Astrocyte of the cerebellum (primary cell): ENCODE measurements at places on chromosomes 2 and 18.
A peak's percentile ranks its signal among the peaks of the same experiment; 100 is the strongest.

- no peak for DNase-seq
These were observed 186.0 kb downstream of the AFF3 start for GRCh38 chr2:99956232-99957030.

GRCh38 chr2:128091726-128092080, 703 bp downstream of the UGGT1 start:
- no peak for DNase-seq

GRCh38 chr2:65390134-65390533, 42.3 kb downstream of the SPRED2 start:
- no peak for DNase-seq

- no peak for DNase-seq
These were observed 21.6 kb downstream of the EPAS1 start for GRCh38 chr2:46318579-46319460.

DNA sequence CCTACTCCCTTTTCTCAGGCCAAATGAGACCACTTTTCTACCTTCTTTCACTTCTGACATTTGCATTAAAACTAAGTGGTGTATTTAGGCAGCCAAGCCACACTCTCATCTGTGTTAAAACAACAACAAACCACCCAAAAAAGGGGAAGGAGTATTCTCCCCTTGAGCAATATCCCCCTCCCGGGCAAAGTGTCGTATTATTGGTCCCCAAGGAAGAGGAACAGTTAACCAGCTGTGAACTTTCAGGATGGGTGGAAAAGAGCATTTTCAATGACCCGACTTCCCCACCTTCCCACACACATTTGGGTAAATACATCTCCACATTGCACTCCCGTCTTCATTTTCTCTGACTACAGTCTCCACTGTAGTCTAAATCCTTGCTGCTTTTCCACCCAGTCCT, 44.3 kb downstream of the FEZ2 start:
- DNase-seq: no peak

- DNase-seq: no peak
These were observed 430.0 kb downstream of the ZNF516 start for GRCh38 chr18:76064998-76065397.

DNA sequence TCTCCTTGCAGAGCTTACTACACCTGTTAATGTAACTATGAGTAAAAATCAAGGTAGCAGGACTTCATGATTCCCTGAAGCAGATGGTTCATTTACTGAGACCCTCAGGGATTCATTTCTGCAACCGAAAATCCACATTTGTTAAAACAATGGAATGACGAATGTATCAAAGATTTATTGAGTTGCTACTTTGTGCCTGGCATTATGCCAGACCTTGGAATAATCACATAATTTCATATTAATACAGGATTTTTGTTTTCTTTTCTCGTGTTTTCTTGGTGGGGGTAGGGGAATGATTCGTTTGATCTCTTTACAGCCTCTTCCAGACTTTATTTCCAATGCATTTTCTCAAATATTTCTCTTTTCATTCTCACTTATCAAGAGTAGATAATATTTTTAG, 8.9 kb upstream of the KIF5C start:
- DNase-seq: no peak

- DNase-seq: no peak
These were observed 241.6 kb downstream of the PIK3C3 start for GRCh38 chr18:42196651-42197050.

DNA sequence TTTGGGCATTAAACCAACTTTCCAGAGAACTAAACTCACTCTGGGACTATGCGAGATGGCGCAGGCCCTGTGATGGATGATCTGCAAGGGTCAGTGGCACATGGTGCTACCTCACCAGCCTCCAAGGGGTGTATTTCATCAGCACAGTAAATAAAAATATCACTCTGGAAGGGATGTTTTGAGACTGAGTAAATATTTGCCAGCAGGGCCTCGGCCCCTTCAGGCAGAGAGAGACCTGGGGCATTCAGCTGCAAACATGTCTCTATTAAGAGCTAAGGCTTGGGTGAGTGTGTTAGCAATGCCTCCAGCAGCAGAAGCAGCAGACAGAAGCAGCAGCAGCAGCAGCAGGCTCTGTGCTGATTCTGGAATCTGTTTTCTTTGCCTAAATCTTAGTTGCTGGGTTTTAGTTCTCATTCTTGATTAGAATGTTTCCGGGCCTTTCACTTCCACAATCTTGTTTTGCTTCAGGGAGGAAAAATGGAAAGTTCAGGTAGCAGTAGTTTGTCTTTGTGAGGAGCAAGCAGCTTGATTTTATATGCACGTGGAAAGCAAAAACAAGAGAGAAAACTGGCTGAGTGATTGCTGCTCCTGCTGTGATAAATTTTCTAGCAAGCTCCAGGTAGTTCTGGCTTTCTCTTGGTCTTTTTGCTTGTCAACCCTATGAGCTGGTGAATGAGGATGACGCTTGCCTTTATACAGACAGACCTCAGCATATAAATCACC, 18.6 kb downstream of the ADCYAP1 start:
- DNase-seq: no peak

DNA sequence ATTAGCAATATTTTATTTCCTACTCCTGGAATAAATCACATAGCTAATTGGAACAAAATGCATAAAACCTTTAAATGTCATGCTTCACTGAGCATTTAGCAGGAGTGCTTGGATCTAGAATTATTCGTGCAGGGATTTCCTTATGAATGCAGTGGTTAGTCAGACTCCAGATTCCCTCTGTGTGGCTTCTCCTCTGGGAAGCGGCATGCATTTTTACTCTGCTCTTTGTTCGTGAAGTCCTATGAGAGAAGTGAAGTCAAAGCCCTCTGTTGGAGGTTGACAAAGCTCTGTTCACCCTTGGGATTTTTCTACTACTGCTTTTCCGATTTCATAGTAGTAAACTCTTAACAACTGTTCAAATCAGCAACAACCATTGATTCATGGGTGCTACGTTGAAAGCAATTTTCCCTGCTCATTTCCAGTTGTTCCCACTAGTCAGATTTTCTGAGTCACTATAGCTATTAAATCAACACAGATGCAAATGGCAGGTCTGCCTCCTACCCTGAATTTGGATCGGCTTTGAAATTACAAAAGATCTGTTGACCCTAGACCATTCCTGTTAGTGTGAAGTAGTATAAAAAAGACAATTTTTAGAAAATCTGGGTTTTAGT, 461.7 kb downstream of the STK39 start:
- DNase-seq: peak; percentile 63

DNA sequence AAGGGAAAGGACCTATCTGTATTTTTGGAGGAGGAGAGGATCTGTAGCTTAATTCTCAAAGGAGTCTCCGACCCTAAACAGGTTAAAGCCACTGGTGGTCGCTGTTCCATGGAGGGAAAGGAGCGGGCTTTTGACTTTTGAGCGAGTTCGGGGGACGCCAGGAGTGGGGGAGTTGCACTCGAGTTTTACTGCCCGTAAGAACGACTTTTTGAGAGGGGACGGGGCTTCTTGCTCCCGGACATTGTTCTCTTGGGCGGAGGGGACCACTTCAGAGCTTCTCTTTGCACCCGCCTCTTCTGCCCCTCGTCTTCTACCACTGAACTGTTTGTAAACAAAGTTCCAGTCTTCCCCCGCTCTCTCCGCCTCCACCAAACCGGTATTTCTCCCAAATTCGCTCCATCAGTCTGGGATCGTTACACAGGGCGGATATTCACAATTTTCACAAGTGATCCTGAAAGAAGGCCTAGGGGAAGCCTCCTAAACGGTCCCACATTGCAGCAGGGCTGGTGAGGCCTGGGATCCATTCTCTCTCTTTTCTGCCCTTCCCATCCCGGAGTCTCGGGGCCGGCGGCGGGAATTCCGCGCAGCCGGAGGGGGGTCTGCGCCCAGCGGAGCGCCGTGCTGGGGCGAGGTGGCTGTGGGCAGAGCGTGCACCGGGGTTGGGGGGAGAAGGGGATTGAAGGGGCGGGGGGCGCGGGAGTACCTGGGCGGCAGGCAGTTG, 6.6 kb downstream of the DLX2 start:
- DNase-seq: no peak

GRCh38 chr2:174717916-174718315, 46.4 kb downstream of the CHRNA1 start:
- DNase-seq: no peak

- DNase-seq: no peak
These were observed 7.4 kb downstream of the IL1R2 start for GRCh38 chr2:101998896-101999789.

- peak; percentile 43 for DNase-seq
These were observed 108.2 kb upstream of the ERBB4 start for GRCh38 chr2:212646698-212647366.

DNA sequence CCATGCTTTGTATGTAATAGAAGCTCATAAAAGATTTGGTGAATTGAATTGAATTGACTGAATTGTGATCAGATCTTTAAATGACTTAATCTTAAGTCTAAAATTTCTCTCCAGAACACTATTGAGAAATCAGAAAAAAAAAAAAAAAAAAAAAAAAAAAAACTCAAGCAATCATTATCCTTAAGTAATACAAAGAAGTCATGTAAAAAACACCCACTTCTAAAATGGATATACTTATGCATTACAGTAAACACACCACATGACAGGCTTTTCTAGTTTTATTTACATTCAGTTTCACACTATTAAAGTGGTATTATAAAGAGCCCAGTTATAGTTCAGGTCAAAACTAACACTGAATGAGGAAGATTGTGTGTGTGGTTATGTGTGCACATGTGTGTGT, 84.9 kb upstream of the GLS start:
- no peak for DNase-seq

- no peak for DNase-seq
These were observed 140.9 kb upstream of the MYCN start for GRCh38 chr2:15799432-15799827.

- no peak for DNase-seq
These were observed 132.0 kb upstream of the BOD1L2 start for GRCh38 chr18:57014772-57015413.

- no peak for DNase-seq
These were observed 219.6 kb downstream of the MBD2 start for GRCh38 chr18:54004828-54005227.

DNA sequence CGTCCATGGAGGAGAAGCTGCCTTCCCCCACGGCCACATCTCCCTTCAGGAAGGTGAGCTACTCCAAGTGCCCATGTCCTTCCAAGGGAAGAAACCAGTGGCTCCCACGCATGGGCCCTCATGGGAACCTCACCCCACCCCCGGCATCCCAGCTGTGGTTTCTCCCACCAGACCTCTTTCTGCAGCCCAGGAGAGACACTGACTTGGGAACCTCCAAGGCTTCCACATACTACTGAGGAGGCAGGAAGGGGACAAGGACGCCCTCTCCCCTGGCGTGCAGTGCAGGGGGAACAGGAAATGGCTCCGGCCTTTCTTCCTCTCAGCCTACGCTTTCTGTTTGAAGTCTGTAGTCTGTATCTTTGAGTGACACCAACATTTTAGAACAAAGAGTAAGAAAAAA, 104.5 kb upstream of the EPC2 start:
- no peak for DNase-seq

DNA sequence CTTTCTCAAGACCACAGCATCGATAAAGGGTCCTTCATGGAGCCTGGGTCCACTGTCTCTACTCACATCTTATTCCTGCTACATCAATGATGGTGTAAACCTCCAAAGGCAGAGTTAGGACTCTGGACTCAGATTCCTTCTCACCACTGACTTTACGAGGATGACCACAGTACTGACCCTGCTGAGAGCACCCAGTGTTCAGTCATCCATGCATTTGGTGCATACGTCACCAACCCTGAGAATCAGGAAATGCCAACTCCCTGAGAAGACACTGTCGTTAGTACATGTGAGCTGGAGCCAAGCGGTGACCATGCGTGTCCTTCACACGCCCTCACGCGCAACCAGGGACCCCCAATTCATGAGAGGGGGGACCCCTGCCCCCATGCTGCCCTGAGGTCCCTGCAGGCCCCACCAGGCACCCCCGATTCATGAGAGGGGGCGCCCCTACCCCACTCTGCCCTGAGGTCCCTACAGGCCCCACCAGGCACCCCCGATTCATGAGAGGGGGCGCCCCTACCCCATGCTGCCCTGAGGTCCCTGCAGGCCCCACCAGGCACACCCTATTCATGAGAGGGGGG, 178.4 kb upstream of the TPO start:
- no peak for DNase-seq

- no peak for DNase-seq
These were observed 221.3 kb upstream of the RAB6C start for GRCh38 chr2:129757915-129758783.

GRCh38 chr2:44679990-44680389, 261.5 kb upstream of the SIX3 start:
- DNase-seq: no peak

DNA sequence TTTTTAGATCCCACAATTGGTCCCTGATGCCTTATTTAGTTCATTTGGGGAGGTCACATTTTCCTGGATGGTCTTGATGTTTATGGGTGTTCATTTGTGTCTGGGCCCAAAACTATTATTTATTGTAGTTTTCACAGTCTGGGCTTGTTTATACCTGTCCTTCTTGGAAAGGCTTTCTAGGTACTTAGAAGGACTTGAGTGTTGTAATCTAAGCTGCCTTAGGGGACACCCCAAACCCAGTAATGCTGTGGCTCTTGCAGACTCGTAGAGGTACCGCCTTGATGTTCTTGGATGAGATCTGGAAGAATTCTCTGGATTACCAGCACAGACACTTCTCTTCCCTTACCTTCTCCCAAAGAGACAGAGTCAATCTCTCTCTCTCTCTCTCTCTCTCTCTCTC, 25.0 kb upstream of the ITSN2 start:
- DNase-seq: no peak

DNA sequence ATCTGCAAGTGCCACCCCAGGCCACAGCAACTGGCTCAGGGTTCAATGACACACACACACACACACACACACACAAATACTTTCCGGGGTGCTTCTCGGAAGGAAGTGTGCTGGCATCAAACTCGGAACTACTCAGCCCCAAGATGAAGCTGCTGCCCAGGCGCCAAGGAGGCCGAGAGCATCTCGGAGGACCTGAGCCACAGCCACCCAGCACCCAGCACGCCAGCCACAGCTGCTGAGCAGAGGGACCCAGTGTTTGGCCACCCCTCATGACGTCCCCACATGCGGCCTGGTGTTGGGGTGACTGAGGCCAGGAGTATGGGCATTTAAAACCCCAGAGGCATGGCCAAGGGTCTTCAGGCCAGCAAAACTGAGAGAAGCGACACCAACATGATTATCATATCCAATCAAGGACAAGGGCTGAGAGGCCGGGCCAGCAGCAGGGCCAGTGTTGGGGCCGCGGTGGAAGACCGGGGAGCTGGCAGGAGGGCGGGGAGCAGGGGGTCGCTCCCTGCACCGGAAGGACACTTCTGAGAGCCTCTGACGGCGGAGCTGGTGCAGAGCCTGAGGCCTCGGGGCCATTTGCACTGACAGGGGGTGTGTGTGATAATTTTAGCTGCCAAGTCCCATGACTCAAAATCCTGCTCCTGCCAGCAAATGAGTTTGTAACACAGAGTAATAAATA, 61.8 kb downstream of the BIN1 start:
- DNase-seq: no peak

DNA sequence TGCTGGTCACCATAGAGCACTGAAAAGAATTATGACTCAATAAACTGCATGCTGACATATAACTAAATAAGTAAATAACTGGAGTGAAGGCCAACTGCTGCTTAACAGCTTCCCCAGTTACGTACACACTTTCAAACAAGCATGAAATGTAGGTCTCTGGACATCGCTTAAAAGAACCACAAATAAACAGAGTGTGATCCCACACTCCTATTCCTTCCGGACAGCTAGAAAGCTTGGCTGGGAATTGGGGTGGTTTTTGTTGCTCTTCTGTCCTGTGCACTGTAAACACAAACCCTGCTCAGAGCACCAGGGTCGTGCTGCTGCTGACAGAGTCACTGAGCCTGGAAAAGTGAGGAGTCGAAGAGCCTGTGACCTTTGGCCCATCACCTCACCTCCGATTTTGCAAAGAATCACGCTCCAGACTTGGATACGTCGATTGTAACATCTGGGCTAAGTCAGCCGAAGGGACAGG, 162.7 kb upstream of the NT5C1B start:
- no peak for DNase-seq

GRCh38 chr18:58367425-58368140, 261.3 kb downstream of the ALPK2 start:
- no peak for DNase-seq
